Keratinocyte (primary cell): ENCODE measurements at places on chromosomes 2 and 18. TPM values are rescaled to one million over a fixed set of nuclear protein-coding genes. Genes with fewer than 3 reads are reported as not detected.
A peak's percentile ranks its signal among the peaks of the same experiment; 100 is the strongest.

Gene DYNAP
- 0.07 TPM in 1 of 3 replicates, not detected in the others for polyA plus RNA-seq

Gene IL1F10
- polyA plus RNA-seq, result 0.15 to 0.75 TPM (median 0.37 TPM) in 3 replicates

Gene WNT6
- 0.15 TPM in 1 of 3 replicates, not detected in the others for polyA plus RNA-seq

Gene COL4A3
- polyA plus RNA-seq, result not detected in 3 replicates

Gene MAP2
- 11.9 to 27.1 TPM (median 16.2 TPM) in 3 replicates for polyA plus RNA-seq

Gene RTP5
- not detected in 3 replicates for polyA plus RNA-seq

DNA sequence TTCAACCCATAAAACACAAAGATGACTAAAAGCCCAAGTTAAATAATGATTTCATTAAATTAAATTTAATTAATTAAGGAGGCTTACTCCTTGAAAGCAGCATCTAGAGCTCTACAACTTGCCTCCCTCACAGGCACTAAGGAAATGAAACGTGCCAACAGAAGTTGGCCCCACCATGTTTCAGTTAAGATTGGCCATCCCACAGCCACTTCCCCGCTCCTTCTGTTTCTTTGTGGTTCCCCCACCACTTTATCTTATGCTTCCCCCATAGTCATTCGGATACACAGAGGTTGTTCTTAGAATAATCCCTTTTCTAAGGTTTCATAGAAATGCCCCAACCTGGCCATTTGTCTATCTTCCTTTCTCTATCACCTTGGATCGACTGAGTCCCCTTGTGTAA is 101.6 kb upstream of the RIOK3 start:
- DNase-seq, result no peak

DNA sequence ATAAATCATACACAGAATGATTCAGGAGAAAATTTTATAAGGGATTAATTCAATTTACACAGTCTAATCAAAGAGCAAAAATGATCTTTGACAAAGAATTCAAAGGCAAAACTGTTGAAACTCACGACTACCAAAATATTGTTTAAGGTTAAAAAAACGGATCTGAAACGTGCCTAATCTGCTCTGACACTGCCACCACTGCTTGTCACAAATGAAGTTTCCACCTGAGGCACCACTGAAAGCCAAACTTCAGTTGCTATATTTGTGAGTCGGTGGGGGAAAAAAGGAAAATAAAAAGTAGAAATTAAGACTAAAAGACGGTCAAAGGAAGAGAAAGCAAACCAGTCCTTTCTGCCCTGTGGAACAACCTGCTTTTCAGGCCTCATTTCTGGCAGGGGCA is 140.6 kb upstream of the DNMT3A start:
- no peak for DNase-seq

- peak; percentile 21 for DNase-seq
Observed at GRCh38 chr18:41906528-41907146, 48.4 kb upstream of the PIK3C3 start.

- DNase-seq, result no peak
Observed at GRCh38 chr2:82198809-82199492, 1894.4 kb upstream of the LRRTM1 start.

GRCh38 chr2:33236482-33237385 is 239.7 kb upstream of the RASGRP3 start:
- DNase-seq, result no peak

GRCh38 chr18:3665780-3666525 is 216.0 kb downstream of the TGIF1 start:
- DNase-seq, result peak; percentile 71

DNA sequence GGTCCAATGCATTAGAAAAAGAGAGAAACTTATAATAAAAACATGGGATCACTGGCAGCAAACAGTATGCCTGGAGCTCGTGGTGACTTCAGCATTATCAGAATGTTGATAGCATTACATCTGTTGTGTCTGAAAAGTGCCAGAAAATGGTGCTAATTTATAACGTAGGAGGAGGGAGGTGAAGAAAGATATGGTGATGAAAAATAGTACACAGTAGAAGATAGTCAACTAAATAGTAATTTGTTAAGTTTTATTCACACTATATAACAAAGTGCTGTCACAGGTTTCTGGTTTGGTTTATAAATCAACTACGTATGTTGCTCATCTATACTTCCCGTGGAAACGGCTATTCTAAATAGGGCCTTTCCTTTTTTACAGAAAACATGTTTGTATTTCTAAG is 117.4 kb downstream of the LRRTM1 start:
- no peak for DNase-seq

DNA sequence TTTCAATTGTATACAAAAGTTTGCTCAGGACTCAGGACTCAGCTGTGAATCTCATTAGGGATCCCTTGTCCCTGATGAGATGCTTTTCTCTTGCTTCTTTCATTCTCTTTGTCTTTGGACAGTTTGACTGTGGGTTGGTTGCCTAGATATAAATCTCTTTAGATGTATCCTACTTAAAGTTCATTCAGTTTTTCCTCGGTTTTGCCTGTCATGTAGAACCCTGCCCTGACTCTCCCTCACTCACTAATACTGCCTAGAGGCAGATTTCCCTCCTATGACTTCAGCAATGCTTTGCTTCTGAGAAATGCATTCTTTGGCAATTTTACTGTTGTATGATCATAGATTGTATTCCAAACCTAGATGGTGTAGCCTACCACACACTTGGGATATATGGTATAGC is 421.4 kb upstream of the TCF4 start:
- DNase-seq, result no peak

- DNase-seq, result no peak
Observed at GRCh38 chr2:63721082-63721424, 120.6 kb upstream of the UGP2 start.

DNA sequence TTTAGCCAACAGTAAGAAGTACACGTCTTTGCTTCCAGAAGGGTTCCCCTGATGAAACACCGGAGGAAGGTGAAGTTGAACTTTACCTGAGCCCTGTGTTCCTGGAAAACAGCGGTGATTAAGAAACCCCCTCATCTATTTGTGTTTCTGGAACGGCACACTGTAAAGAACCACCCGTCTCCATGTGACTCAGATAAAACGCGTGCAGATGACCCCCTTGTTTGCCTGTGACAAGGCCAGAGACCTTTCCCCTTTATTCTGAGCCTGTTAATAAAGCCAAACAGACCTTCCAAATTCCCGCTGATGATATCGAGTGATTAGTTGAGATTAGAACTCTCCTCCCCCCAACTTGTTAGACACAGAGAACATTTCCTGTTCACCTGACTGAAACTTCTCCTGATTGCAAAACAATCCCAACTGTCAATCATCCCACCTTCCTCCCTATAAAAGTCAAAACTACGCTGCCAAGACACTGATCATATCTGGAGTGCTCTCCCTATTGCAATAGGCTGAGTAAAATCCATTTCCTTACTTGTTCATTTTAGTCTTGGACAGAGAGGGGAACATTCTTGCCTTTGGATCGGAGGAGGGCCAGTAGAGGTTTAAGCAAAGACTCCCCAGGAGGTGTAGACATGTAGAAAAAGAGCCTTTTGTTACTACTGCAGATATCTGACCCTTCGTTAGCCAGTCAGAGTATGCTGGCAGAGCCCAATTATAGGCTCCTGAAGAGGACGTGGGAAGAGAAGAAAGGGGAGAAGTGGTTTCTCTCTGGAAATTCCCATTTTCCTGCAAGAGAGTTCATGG is 914 bp upstream of the IWS1 start:
- DNase-seq, result no peak

DNA sequence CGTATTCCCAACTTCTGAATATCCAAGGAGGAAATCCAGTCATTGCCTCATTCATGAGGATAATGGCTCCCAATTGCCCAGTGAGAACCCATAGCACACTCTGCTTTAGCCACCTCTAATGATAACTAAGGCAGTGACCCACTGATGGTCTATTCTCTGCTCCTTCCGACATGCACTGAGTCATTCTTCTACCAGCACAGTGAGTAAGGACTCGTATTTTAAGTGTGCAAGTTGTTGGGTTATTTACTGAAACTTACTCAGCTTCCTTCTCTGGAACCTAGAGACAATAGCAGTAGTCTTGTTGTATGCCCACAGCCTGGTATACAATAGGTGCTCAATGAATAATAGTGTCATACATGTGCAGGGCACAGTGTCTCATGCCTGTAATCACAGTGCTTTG is 81.1 kb upstream of the ZNF397 start:
- DNase-seq, result no peak

GRCh38 chr18:44898498-44898897 is 217.8 kb downstream of the SETBP1 start:
- DNase-seq, result no peak

DNA sequence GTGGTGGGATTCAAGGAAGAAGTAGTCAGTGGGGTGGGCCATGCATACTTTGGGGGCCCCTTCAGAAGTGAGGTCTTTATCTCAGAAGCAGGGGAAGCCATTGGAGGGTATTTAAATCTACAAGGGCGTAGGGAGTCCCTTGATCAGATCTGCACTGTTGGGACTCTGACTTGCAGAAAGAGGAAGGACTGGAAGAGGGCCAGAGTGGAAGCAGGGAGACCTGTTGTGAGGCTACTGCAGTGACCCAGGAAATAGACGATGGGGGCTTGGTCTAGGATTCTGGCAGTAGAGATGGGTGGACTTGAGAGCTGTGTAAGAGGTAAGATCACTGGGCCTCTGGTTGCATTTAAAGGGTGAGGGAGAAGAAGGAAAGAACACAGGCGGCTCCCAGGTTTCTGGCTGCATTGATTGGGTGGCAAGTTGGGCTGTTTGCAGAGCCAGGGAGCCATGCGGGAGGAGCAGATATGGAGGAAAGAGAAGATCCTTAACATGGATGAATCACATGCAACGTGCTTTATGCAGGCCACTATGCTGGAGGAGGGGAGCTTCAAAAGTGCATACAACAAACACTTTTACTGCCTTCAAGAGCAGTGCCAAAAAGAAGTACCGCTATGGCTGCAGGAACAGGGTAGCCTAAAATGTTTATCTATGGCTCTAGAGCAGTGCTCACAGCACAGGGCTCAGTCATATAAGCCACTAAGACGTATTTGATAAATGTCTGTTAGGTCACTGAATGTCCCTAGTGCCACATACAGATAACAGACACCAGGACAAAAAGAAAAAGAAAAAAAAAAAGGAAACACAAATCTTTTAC is 2.3 kb downstream of the SFXN5 start:
- no peak for DNase-seq

DNA sequence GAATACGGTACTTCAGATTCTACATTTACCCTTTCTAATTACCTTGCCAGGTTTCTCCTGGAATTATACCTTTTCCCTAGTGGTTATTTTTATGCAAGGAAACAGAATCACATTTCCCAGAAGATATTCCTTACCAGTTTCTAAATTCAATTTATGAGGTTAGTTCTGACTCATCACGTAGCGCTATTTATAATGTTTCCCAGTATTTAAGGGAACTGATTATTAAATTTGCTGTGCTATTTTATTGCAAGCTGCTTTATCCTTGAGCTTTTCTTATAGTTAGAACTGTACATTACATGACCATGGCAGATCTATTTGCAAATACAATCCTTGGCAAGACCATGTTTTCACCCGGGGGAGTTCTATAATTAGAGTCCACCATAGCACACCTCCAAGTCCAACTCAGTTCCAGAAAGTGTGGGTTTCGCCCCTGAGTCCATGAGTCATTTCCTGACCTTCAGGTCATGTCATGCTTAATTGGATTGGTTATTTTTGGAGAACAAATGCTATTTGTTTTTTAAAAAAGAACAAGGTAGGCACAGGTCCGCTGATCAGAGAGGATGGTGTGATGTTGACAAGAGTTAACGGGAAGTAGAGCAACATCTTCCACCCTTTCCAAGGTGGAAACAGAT is 126.6 kb downstream of the ZNF532 start:
- no peak for DNase-seq

DNA sequence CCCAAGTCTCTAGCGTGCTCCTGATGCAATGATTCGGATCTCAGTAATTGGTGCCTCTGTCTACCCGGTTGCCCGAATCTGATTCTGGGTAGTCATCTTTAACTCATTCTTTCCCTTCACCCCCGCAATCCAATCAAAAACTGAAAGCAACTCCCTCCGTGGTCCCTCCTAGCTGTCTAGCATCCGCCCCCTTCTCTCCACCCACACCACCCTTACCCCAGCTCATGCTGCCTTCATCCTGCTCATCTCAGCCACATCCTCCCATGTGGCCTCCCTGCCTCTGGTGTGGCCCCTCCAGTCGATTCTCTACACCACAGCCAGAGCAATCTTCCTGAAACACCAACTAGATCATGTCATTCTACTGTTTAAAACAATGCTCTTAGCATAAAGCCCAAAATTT is 62.3 kb downstream of the TTC32 start:
- no peak for DNase-seq

DNA sequence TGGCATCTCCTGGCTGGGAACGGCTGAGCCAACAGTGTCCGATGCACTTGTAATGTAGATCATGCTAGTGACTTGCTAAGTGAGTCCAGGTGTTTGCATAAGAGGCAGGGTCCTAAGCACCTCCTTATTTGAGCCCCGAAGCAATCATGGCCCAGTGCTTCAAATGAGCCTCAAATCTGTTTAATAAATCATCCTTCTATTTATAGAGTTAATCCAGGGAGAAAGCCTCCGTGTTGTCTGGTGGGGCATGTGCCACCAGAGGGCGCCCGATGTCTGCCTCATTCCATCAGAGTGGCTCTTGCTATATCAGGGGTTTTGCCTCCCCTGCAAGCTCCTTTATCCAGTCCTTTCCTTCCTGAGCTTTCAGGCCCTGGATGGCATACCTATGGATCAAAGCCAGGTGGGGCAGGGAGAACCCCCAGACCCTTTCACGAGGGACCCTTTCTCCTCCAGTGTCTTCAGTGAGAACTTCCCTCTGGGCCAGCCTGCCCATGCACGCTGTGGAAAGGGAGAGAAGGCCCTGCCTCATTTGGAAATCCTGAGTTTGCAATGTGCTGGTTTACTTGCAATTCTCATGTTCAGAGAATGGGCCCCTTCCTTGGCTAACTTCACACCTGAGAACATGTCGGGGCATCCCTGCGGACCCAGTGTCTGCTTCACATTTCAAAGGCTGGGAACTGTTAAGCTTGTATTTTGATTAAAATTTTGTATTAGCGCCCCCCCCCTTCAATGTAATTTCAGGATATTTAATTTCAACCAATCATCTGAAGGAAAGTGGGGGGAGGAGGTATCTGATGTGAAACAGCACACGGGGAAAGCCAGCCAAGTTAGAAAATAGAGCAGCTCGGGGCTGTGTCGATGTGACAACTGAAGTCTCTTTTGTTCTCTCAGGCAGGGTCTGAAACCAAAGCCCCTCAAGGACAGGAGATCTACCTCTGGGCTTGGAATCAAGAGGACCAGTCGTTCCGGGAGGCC is 39.7 kb downstream of the RDH14 start:
- no peak for DNase-seq

- DNase-seq, result no peak
Observed at GRCh38 chr2:112923967-112924338, 13.0 kb downstream of the IL37 start.

- DNase-seq, result no peak
Observed at GRCh38 chr2:182954789-182955188, 83.5 kb downstream of the NCKAP1 start.

- DNase-seq, result no peak
Observed at GRCh38 chr2:23121968-23122648, 262.9 kb upstream of the KLHL29 start.

- DNase-seq, result no peak
Observed at GRCh38 chr2:235024931-235025773, 73.3 kb downstream of the SH3BP4 start.
